Mesothelial cell of epicardium (in vitro differentiated cells): ENCODE measurements at places on chromosomes 13 and 19.

DNA sequence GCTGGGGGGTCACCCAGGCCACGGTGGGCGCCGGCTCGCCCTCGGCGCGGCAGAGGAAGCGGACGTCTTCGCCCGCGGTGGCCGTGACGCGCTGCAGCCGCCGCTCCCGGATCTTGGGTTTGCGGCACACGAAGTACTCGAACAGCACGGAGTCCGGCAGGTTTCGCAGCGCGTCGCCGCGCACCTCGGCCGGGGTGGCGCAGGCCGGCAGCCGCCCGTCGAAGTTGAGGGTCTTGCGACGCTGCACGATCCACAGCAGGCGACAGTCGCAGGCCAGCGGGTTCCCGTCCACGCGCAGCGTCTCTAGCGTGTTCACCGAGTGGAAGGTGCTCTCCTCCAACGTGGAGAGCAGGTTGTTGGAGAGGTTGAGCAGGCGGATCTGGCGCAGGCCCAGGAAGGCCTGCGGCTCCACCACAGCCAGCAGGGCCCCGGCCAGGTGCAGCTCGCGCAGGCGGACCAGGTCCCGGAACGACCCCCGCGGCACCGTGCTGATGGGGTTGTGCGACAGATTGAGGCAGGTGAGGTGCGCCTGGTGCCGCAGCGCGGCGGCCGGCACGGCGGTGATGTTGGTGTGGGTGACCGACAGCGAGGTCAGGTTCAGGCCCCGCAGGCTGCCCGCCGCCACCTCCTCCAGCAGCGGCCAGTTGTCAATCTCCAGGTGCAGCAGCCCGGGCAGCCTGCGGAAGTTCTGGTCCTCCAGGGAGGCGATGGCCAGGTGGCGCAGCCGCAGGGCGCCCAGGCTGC is 8.6 kb upstream of the PEAK3 start:
- DNase-seq = no peak
- H3K27ac ChIP-seq = no peak overlapping the region
- peaks cover 90% of the 10 kb centered on the region for H3K27me3 ChIP-seq
- peak overlapping the region; percentile 49 for H3K4me3 ChIP-seq

DNA sequence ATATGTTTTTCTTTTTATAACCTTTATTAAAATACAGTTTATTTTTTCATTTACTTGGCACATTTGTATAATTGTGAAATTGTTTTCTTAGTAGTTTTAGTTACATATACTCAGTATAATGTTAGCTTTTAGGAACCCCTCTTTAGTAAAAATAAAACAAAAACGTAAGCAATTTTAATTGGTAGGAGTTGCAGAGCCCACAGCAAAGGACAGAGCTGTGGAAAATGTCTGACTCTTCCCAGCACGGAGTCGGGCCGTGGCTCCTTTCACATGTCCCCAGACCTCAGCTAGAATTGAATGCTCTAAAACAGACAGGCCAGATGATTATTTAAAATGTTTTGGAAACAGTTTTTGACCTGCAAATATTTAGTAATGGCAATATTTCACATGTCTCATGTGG is 27.9 kb upstream of the CEACAM21 start:
- H3K27me3 ChIP-seq = no peaks in the 10 kb centered on the region
- no peaks in the 10 kb centered on the region for H3K4me1 ChIP-seq
- H3K27ac ChIP-seq = no peak overlapping the region
- H3K36me3 ChIP-seq = no peaks in the 10 kb centered on the region
- H3K4me3 ChIP-seq = no peak overlapping the region

DNA sequence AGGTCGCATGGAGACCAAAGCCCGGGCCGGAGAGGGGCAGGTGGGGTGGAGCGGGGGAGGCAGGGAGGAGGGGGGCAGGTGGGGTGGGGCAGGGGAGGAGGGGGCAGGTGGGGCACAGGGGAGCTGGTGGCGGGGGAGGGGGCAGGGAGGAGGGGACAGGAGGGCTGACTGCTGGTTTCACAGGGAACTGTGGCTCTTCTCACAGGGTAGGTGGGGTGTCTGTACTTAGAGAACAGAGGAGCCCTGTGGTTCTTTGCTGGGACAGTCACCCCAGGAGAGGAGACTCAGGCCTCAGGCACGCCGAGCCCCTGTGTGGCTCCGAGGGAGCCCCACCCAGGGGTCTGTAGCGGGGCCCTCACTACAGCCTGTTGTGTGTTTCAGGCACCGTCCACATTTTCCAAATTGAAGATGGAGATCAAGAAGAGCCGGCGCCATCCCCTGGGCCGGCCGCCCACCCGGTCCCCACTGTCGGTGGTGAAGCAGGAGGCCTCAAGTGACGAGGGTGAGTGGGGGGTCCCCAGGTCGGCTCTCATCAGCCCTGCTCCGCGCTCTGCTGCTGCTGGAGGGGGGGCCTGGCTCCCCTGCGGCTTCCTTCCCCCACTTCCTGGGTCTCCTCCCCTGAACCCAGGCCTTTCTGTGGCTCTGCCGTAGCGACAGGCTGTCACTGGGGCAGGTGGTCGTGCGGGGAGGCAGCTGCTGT is 162.7 kb downstream of the KDM4B start:
- DNase-seq = no peak
- peaks cover 6% of the 10 kb centered on the region for H3K36me3 ChIP-seq
- peak overlapping the region; percentile 50 for H3K4me3 ChIP-seq
- no peaks in the 10 kb centered on the region for H3K27me3 ChIP-seq
- H3K27ac ChIP-seq = peak overlapping the region; percentile 98
- H3K4me1 ChIP-seq = peaks cover 76% of the 10 kb centered on the region

- H3K36me3 ChIP-seq = peaks cover 13% of the 10 kb centered on the region
- H3K27me3 ChIP-seq = no peaks in the 10 kb centered on the region
- no peaks in the 10 kb centered on the region for H3K4me1 ChIP-seq
- no peak overlapping the region for H3K27ac ChIP-seq
- DNase-seq = no peak
Observed at GRCh38 chr13:99270518-99270917, 12.3 kb upstream of the GPR18 start.

DNA sequence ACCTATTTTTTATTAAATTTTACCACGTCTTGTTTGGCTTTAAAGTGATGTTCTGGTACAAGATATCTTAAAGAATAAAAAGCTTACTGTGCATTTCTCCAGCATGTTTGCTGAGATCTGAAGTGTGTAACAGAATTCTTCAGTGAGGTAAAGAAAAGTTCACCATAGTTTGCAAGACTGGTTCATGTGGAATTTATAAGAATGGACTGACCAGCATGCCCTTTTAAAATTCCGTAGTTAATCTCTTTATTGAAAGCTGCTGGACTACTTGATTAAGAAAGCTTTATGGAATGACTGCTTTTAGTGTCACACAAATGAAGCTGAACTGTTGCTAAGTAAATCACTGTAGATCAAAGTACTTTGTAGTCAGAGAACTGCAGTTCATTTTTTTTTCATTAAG is 119.2 kb downstream of the GPC6 start:
- no peak overlapping the region for H3K4me3 ChIP-seq
- peak overlapping the region; percentile 79 for H3K27ac ChIP-seq
- peaks cover 21% of the 10 kb centered on the region for H3K36me3 ChIP-seq
- H3K4me1 ChIP-seq = peaks cover 56% of the 10 kb centered on the region
- no peaks in the 10 kb centered on the region for H3K27me3 ChIP-seq

- no peaks in the 10 kb centered on the region for H3K36me3 ChIP-seq
- H3K27me3 ChIP-seq = peaks cover 84% of the 10 kb centered on the region
- H3K4me1 ChIP-seq = peaks cover 19% of the 10 kb centered on the region
Observed at GRCh38 chr19:29525901-29526729, at the start of gene VSTM2B. Gene VSTM2B, plus strand, starts transcription at chr19:29525994. Its CDS starts 590 bp downstream, at chr19:29526584.

DNA sequence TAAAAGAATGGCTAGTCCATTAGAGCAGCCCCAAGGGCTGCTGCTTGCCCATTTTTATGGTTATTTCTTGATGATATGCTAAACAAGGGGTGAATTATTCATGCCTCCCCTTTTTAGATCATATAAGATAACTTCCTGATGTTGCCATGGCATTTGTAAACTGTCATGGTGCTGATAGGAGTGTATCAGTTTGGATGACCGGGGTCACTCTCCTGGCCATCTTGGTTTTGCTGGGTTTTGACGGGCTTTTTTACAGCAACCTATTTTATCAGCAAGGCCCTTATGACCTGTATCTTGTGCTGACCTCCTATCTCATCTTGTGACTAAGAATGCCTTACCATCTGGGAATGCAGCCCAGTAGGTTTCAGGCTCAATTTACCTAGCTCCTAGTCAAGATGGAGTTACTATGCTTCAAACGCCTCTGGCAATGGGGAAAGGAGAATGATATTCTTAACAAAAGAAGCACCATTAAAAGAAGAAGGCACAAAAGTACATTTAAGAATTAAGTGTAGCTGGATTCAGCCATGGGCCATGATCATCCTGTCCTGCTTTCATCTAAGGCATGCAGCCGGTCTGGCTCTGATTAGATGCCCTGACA is 1156.0 kb downstream of the PCDH9 start:
- no peak for DNase-seq
- H3K4me1 ChIP-seq = peaks cover 5% of the 10 kb centered on the region

DNA sequence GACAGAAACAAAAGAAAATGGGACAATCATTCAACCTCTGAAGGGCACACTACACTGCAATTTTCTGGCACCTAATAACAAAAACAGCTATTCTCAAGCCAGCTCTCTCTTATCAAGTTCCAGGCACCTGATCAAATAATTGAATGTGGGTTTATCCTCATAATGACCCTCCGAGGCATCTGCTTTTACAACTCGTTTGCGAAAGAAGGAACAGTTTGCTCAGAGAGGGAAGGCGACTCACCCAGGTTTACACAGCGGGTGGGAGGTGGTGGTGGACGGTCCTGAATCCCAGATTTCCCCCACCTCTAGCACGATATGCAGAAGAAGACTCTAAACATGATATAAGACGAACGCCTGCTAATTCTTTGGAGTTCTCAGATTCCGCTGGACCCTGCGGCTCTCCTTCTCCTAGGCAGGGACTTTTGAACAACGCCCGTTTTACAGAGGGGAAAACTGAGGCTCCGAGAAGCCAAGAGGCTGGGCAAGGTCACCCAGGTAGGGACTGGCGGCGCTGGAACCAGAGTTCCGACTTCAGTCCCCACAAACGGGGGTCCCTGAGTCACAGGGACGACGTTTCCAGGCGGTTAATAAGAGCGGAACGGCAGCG is 641 bp downstream of the SGTA start:
- no peaks in the 10 kb centered on the region for H3K27me3 ChIP-seq
- DNase-seq = no peak
- peaks cover 6% of the 10 kb centered on the region for H3K36me3 ChIP-seq

- H3K36me3 ChIP-seq = peaks cover 45% of the 10 kb centered on the region
- H3K4me3 ChIP-seq = no peak overlapping the region
- H3K27ac ChIP-seq = no peak overlapping the region
Observed at GRCh38 chr13:48415516-48415915, 2.6 kb upstream of the LPAR6 start.

DNA sequence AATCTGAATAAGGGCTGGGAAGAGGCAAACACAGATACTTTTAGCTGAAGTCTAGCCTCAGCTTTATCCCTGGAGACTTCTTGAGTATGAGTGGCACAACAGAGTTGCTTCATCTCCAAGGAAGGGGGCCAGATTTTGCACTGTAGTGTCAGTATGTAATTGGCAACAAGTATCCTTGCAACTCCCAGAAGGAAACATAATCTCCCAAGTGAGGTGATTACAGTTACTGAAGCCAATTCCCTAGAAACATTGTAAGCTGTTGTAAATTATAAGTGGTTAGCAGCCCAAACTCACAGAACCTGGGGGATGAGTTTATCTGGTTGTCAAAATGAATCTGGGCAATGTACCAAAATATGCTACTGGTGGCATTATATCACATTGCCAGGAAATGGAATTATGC is 2065.7 kb upstream of the PCDH20 start:
- H3K4me3 ChIP-seq = no peak overlapping the region
- DNase-seq = no peak
- no peaks in the 10 kb centered on the region for H3K36me3 ChIP-seq

GRCh38 chr19:41161903-41162302 is 31.1 kb upstream of the CYP2S1 start:
- no peaks in the 10 kb centered on the region for H3K36me3 ChIP-seq
- no peaks in the 10 kb centered on the region for H3K27me3 ChIP-seq
- no peak overlapping the region for H3K4me3 ChIP-seq
- H3K4me1 ChIP-seq = no peaks in the 10 kb centered on the region
- H3K27ac ChIP-seq = no peak overlapping the region
- DNase-seq = no peak

DNA sequence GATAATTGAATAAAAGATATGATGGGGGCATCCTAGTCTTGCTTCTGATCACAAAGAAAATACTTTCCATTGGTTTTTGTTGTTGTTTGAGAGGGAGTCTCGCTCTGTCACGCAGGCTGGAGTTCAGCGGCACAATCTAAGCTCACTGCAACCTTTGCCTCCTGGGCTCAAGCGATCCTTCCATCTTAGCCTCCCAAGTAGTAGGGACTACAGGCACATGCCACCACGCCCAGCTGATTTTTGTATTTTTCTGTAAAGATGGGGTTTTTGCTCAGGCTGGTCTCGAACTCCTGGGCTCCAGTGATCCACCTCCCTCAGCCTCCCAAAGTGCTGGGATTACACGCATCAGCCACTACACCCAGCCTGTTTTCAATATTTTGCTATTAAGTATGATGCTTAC is 17.1 kb upstream of the PSMC4 start:
- no peak overlapping the region for H3K4me3 ChIP-seq
- H3K36me3 ChIP-seq = no peaks in the 10 kb centered on the region
- peaks cover 11% of the 10 kb centered on the region for H3K4me1 ChIP-seq
- DNase-seq = no peak

- no peak for DNase-seq
- no peaks in the 10 kb centered on the region for H3K4me1 ChIP-seq
- H3K27me3 ChIP-seq = no peaks in the 10 kb centered on the region
- no peak overlapping the region for H3K27ac ChIP-seq
- no peak overlapping the region for H3K4me3 ChIP-seq
- peaks cover 27% of the 10 kb centered on the region for H3K36me3 ChIP-seq
Observed at GRCh38 chr13:32453981-32454380, 26.1 kb upstream of the N4BP2L1 start.

DNA sequence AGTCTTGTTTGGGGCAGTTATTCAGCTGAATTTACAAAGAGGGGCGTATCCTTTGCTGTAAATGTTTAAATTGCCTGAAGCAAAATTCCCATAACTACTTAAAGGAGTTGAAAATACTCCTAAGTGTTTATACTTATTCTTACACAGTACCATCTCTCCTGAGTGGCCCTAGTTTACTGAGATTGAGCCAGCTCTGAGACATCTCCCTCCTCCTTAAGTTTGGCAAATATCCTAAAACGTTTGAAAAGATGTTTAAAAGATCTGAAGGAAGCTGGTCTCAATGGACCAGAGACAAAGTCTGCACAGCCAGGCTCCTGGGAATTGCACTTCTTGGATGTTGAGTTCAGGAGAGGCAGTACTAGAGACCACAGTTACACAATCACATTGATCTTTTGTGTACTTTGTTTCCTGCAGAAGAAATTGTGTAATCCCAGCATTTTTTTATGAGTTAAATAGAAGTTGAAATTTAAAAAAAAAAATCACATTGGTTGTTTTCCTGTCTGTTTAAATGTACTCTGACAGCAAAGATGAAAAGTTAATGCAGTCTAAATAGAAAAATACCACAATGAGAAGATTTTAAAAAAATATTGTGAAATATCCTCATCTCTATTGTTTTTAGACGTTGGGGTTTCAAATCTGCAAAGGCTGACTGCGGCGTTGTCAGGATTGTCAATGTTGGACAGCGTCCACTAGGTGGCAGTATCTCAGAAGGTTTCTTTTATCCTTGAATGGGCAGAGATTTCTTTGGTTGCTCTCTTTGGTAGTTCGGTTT is 20.7 kb downstream of the TNFSF11 start:
- H3K4me3 ChIP-seq = no peak overlapping the region
- H3K36me3 ChIP-seq = no peaks in the 10 kb centered on the region
- no peak overlapping the region for H3K27ac ChIP-seq
- H3K27me3 ChIP-seq = peaks cover 20% of the 10 kb centered on the region
- H3K4me1 ChIP-seq = peaks cover 21% of the 10 kb centered on the region
- DNase-seq = no peak

- H3K4me3 ChIP-seq = peak overlapping the region; percentile 14
- H3K27ac ChIP-seq = peak overlapping the region; percentile 11
- H3K4me1 ChIP-seq = peaks cover 38% of the 10 kb centered on the region
- peaks cover 6% of the 10 kb centered on the region for H3K36me3 ChIP-seq
- no peak for DNase-seq
Observed at GRCh38 chr19:50490991-50491472, 14.4 kb upstream of the GARIN5A start.
